ENCODE measurements at places on chromosomes 5 and 9. TPM values are rescaled to one million over a fixed set of nuclear protein-coding genes. Genes with fewer than 3 reads are reported as not detected.

The UGCG gene
- 17.9 TPM for total RNA-seq

The SRP19 gene
- total RNA-seq, result 52.8 TPM

The ZFP37 gene
- total RNA-seq, result 1.7 TPM

The FOXD4L3 gene
- not detected for total RNA-seq

The COL5A1 gene
- 0.11 TPM for total RNA-seq

DNA sequence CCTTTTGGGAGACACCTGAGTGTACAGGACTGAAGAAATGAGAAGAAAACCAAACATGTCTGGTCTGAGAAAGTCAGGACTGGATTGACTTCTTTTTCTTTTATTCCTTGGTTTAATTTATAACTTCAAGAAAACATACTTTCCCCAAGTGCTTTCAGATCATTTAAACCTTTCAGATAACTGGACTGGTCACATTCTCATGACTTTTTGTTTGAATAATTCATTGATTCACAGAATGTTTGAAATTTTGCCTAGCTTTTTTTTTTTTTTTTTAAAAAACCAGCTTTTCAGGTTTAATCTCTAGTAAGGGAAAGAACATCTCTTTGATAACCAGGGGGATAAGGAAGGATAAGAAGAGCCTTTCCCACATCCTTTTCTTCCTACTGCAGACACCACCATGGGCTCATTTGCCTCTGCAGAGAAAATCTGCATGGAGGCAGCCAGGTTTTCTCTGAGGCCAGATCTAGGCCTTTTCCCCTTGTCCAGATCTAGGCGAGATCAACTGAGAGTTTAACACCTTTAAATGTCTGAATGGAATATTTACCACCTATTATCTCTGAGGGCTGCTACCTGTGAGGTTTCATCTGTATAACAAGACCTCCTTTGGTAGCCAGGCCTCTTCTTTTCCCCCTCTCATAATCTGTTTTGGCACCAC lies 45.0 kb upstream of the SLC28A3 start:
- no peak for DNase-seq

DNA sequence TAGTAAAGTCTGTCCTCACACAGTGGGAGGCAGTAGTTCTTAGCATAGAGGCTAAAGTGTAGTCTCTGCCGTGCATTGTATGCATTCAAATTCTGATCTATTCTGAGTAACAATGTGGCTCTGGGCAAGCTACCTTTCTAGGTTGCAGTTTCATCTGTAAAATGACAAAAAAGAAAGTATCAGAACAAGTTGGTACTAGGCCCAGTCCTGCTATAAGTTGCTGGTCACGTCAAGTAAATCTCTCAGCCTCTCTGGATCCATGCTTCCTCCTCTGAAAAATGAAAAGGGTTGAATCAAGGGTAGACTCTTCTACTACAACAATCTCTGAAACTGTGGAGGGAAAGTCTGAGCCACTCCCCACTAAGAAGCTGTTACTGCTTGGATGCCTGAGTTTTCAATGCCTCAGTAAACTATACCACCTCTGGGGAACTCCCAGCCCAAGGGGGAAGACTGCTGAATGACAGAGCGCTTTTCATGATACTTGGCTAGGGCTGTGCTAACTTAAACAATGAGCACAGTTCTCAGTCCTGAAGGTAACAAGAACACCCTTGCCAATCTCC lies 34.5 kb upstream of the SPARC start:
- no peak for DNase-seq

GRCh38 chr5:59709346-59709821 lies 184.1 kb downstream of the PDE4D start:
- no peak for DNase-seq

DNA sequence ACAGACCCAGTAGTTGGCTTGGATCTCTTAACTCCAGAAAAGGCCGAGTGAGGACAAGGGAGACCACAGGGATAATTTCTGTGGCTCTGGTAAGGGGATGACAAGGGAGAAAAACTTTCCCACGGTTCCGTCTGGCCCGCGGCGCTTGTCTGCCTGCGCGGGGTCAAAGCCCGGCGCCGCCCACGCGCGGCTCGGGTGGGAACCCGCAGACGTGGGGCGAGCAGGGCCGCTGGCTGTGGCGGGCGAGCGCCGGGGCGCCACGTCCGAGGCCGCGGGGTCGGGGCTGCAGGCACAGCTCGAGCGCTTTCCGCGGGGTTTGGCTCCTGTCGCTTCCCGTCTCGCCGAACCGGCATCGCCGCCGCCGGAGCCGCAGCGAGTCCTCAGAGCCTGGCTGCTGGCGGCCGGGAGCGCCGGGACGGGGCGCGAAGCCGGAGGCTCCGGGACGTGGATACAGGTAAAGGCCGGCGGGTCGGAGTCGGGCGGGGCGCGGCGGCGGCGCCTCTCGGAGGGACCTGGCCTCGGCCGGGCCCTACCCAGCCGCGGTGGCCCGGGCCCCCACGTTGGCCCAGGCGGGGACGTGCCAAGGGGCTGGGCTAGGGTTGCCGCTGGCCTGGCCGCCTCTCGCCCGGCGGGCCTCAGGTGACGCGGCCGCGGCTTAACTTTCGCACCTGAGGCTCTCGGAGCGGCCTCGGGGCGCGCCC lies at the start of gene RNF180:
RNF180 (plus strand) TSS at position 344 of the 701 bp plus-strand sequence. CDS start 34,965 bp downstream, outside the sequence.
- DNase-seq, result no peak

- DNase-seq, result no peak
These were observed 229.1 kb downstream of the MTRR start for GRCh38 chr5:8098081-8098480.

GRCh38 chr5:180456792-180457191 lies 37.4 kb upstream of the CNOT6 start:
- no peak for DNase-seq

DNA sequence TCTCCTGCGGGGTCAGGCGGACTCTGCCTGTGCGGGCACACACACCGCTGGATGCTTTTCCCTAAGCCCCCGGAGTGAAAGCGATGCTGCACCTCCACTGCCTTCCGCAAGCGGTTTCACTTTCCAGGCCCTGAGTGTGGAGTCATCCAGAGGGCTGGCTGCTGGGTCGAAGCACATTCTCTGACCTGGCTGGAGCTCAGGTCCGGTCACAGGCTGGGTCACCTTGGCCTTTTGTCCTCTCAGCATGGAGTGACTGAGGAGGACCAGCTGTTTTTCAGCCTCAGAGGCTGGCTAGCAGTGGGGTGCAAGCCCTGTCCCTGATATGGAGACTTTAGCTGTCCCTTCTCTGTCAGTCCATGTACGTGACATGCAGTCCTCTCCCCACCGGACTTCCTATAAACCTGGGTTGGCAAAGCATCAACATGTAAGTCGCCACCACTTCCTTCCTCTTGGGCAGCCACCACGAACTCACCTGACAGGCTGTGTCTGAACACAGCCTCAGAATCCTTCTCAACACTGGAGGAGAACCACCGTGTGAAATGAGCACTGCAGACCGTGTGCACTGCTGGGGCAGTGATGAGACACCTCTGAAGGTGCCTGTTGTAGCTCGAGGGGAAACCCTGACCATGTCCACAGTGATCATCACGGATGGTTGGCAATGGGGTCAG lies 51.3 kb downstream of the GADD45G start:
- DNase-seq, result no peak

DNA sequence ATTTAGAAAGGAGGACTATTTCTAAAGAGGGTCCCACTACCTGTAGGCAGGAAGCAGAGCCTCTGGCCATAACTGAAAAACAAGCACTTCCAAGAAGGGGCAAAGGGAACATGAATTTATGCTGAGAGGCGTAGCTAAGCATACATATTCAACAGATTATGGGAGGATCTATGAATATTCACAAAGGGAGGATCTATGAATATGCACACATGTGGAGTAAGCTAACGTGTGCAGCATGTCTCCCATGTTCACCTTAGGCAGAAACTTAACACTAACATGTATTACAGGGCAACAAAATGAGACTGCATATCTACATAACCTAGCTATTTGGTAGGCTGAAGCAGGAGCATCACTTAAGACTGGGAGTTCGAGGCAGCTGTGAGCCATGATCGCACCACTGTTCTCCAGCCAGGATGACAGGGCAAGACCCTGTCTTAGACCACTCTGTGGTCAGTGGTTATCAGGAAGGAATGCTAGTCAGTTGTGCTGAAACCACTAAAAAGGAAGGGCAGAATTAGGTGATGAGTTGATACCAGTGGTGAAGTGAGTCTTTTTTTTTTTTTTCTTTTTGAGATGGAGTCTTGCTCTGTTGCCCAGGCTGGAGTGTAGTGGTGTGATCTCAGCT lies 20.8 kb downstream of the FXN start:
- DNase-seq, result no peak
